ENCODE measurements at places on chromosomes 2 and 18. TPM values are rescaled to one million over a fixed set of nuclear protein-coding genes. Genes with fewer than 3 reads are reported as not detected.

DNA sequence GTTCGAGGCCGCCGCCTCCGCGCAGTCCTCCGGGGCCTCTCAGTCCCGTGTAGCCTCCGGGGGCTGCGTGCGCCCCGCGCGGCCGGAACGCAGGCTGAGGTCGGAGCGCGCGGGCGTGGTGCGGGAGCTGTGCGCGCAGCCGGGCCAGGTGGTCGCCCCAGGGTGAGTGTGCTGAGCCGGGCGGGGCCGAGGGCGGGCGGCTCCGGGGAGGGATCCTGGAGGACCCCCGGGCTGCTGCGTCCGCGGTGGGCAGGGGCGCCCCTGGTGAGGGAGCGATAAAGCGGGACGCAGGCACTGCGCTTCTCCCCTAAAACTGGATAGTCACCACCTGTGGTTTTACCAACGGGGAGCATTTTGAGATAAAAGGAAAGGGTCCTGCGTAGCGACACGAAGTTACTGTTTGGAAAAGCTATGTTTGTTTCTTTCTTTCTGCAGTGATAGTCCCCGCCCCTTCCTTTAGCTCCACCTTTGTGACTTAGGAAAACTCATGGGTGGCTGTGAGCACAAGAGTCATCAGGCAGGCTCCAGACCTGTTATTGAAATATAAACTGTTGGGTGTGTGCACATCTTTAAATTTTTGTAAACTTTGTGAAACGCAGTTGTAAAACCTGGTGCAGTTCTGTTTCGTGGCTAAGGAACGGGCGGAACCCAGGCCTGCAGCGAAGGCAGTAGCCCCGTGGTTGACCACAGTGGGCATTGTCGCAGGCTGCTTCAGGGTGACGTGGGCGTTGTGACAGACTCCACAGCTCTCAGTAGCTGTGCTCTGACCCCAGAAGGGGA lies 687 bp downstream of the CTDP1 start:
- H3K4me1 ChIP-seq: no peaks in the 10 kb centered on the region
- H3K27me3 ChIP-seq: no peaks in the 10 kb centered on the region
- peaks cover 27% of the 10 kb centered on the region for H3K36me3 ChIP-seq

GRCh38 chr18:48186861-48187260 lies 222.3 kb downstream of the ZBTB7C start:
- no peak for DNase-seq
- no peaks in the 10 kb centered on the region for H3K4me1 ChIP-seq
- peaks cover 4% of the 10 kb centered on the region for H3K36me3 ChIP-seq
- no peak overlapping the region for H3K4me3 ChIP-seq

DNA sequence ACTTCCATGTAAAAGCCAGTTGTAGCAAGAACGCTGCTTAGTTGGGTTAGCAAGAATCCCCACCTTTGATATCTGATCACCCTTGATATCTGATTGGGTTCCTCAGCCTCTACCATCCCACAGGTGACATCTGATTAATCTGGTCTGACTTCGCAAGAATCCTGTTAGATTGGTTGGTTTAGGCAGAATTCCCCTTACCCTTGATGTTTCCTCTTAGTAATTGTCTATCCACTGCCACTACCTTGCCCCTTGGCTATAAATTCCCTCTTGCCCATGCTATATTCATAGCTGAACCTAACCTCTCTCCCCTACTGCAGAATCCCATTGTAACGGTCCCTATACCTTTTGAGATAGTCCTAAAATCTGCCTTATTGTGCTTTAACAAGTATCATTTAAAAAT lies 33.1 kb downstream of the PRKRA start:
- H3K4me3 ChIP-seq: no peak overlapping the region
- no peak overlapping the region for H3K27ac ChIP-seq
- H3K36me3 ChIP-seq: peaks cover 9% of the 10 kb centered on the region
- DNase-seq: no peak
- H3K4me1 ChIP-seq: no peaks in the 10 kb centered on the region

GRCh38 chr18:49708662-49709346 lies 104.5 kb downstream of the ACAA2 start:
- H3K27ac ChIP-seq: no peak overlapping the region
- no peaks in the 10 kb centered on the region for H3K36me3 ChIP-seq
- H3K4me1 ChIP-seq: no peaks in the 10 kb centered on the region
- H3K4me3 ChIP-seq: no peak overlapping the region
- no peaks in the 10 kb centered on the region for H3K27me3 ChIP-seq

DNA sequence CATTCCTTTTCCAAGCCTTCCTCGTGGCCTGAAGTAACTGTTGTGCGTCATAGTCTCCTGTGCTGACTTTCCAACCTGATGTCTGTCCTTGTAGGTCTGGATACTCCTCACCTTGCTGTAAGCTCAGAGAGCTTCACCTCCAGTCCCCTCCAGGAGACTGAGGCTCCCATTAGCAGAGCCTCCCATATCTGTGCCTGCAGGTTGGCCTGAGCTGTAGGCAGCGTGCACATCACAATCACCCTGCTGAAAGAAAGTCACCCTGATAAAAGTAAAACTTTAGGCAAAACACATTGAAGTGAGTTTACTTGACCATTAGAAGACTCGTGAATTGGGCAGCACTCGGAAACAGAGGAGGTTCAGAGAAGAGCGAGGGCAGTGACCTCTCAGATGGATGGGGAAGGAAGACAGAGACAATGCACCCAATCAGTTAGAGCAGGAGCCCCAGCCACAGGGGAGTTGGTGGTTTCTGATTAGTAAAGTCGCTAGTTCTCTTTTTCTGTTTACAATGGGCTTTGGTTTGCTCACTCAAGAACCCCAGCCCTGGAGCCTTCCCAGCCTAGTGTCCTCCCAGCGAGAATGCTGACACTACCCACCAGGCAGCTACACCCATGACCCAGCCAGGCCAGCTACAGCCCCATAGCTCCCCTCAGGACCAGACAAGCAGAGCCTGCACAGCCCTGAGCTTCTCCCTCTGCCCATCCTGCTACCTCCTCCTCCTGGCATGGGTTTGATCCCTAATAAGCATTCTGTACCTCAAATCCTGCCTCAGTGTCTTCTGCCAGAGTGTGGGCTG lies 12.1 kb upstream of the TPO start:
- no peaks in the 10 kb centered on the region for H3K36me3 ChIP-seq
- H3K27ac ChIP-seq: no peak overlapping the region
- H3K4me3 ChIP-seq: no peak overlapping the region
- DNase-seq: no peak

GRCh38 chr2:71603851-71604725 lies 150.7 kb downstream of the DYSF start:
- H3K36me3 ChIP-seq: no peaks in the 10 kb centered on the region
- no peak overlapping the region for H3K27ac ChIP-seq
- DNase-seq: no peak
- H3K27me3 ChIP-seq: peaks cover 97% of the 10 kb centered on the region
- no peak overlapping the region for H3K4me3 ChIP-seq

DNA sequence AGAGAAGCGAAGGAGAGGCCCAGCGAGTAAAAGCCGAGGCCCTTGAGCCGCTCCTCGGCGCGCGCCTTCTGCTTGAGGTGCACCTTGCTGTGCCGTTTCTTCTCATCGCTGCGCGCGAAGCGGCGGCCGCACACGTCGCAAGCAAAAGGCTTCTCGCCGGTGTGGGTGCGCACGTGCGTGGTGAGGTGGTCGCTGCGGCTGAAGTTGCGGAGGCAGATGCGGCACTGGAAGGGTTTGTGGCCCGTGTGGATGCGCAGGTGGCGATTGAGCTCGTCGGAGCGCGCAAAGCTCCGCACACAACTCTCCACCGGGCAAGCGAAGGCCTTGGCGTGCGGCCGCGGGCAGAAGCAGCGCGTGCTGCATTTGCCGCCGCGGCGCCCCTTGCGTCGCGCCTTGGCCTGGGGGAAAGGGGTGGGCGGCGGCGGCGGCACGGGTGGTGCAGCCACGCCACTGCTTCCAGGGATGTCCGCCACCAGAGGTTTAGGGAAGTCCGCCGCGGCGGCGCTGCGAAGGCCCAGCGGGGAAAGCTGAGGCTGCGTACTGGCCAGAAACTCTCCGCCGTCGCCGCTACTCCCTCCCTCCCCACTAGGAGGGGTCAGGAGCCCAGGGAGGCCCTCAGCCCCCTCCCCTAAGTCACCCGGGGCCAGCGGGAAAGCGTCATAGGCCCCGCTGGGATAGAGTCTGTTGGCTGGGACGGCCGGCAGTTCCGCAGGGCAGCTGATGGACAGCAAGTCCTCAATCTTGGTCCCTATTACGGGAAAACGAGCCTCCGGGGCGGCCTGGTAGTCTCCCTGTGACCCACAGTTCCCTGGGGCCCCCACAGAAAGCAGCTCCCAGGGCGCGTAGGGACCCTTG lies 1.7 kb downstream of the EGR4 start:
- DNase-seq: no peak
- peak overlapping the region; percentile 44 for H3K4me3 ChIP-seq
- H3K4me1 ChIP-seq: peaks cover 8% of the 10 kb centered on the region
- peak overlapping the region; percentile 37 for H3K27ac ChIP-seq
- peaks cover 18% of the 10 kb centered on the region for H3K36me3 ChIP-seq

- no peak for DNase-seq
- H3K27me3 ChIP-seq: no peaks in the 10 kb centered on the region
- H3K4me3 ChIP-seq: no peak overlapping the region
Observed at GRCh38 chr18:629269-630150, 27.9 kb upstream of the TYMS start.

GRCh38 chr2:176096243-176096985 lies 3.2 kb upstream of the HOXD12 start:
- peaks cover 9% of the 10 kb centered on the region for H3K4me1 ChIP-seq
- no peak for DNase-seq
- H3K36me3 ChIP-seq: peaks cover 18% of the 10 kb centered on the region
- H3K27ac ChIP-seq: peak overlapping the region; percentile 80

DNA sequence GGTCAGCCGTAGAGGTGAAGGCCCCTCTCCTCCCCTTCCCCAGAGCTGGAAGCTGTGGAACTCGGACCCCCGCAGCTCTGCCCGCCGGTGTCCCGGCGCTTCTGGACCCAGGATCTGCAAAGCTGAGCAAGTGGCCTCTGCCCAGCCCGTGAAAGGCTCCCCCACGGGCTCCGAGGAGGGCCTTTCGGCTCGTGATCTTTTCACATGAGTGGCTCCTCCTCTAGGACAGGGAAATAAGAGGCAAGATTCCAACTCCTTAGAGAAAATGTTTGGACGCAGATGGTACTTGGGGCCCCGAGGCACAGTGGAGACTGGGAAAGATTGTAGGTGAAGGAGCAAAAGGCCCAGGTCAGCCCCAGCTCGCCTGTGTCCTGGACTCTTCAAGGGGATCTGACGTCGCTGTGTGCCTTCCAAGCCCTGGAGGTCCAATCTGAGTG lies 48.2 kb upstream of the SP3 start:
- DNase-seq: no peak
- no peaks in the 10 kb centered on the region for H3K36me3 ChIP-seq
- H3K4me1 ChIP-seq: no peaks in the 10 kb centered on the region
- H3K27ac ChIP-seq: no peak overlapping the region
- H3K27me3 ChIP-seq: no peaks in the 10 kb centered on the region

GRCh38 chr2:67871686-67872412 lies 191.0 kb downstream of the C1D start:
- H3K27ac ChIP-seq: no peak overlapping the region
- no peaks in the 10 kb centered on the region for H3K4me1 ChIP-seq
- DNase-seq: no peak
- H3K27me3 ChIP-seq: peaks cover 28% of the 10 kb centered on the region
- H3K4me3 ChIP-seq: no peak overlapping the region

- H3K27ac ChIP-seq: no peak overlapping the region
- no peak overlapping the region for H3K4me3 ChIP-seq
- H3K27me3 ChIP-seq: no peaks in the 10 kb centered on the region
- DNase-seq: no peak
Observed at GRCh38 chr18:74869904-74870863, 272.5 kb downstream of the ZNF407 start.

DNA sequence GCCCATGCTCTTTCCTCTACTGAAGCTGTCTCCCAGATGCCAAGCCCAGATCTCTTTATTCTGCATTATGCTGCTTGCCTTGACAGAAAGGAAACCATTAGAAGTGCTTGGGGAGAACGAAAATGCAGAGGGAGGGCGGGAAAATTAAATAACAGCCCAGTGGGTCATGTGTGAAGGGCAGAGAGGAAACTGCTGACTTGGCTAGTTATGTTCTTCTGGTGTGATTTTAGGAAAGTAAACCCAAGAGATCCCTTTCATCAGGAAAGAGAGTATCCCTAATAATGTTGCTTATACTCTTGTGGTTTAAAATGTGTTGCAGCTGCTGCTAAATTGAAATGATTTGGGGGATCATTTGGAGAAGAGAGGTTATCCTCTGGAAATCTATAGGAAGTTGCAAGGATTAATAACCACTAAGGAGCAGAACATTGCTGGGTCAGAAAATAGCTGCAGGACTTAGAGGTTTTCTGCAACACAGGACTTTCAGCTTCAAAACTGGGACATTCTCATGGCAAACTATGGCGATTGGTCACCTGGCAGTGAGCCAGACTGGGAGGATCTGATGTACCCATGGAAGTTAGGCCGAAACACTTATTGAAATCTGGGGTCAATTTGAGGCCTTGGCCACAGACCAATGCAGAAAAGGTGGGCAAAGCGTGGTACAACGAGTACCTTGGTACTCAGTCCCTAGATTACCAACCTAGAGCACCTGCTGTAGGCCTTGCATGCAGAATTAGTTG lies 172.2 kb downstream of the TMEM247 start:
- DNase-seq: no peak
- no peak overlapping the region for H3K4me3 ChIP-seq
- no peak overlapping the region for H3K27ac ChIP-seq
- peaks cover 9% of the 10 kb centered on the region for H3K27me3 ChIP-seq

- peaks cover 3% of the 10 kb centered on the region for H3K36me3 ChIP-seq
- DNase-seq: peak; percentile 17
- peak overlapping the region; percentile 29 for H3K4me3 ChIP-seq
- peak overlapping the region; percentile 51 for H3K27ac ChIP-seq
- peaks cover 26% of the 10 kb centered on the region for H3K4me1 ChIP-seq
- H3K27me3 ChIP-seq: no peaks in the 10 kb centered on the region
Observed at GRCh38 chr2:101396316-101396717, 9.0 kb upstream of the CREG2 start.

DNA sequence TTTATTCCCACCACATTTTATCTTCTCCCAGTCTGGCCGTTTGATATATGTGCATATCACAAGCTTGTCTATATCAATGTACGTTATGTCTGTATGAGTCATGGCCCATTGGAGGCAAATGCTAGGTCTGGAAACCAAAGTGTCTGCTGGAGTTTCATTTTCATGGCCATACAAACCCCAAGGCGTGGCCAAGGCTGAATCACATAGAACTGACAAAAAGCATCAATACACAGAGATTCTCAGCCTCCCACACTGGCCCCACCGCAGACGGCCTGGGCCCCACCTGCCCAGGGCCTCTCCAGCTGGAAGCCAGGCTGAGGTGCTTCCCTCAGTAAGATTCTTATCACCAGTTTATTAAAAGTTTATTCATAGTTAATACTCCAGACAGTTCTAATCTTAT lies 40.5 kb upstream of the SALL3 start:
- H3K4me1 ChIP-seq: no peaks in the 10 kb centered on the region

The ACTR2 gene
- total RNA-seq: 239 TPM

The IMP4 gene
- 89.4 TPM for total RNA-seq

The COL5A2 gene
- 1.1 TPM for total RNA-seq

The UGT1A9 gene
- total RNA-seq: 3.5 TPM

All from Calu3 (cell line).